ENCODE measurements at places on chromosomes 13 and 19.
A peak's percentile ranks its signal among the peaks of the same experiment; 100 is the strongest.

GRCh38 chr19:33416307-33417215 is 43.1 kb downstream of the CEBPG start:
- peak; percentile 52 for DNase-seq

- DNase-seq: no peak
Observed at GRCh38 chr13:105990256-105990958, 545.1 kb downstream of the EFNB2 start.

- DNase-seq: no peak
Observed at GRCh38 chr13:60583196-60583888, 186.3 kb downstream of the TDRD3 start.

DNA sequence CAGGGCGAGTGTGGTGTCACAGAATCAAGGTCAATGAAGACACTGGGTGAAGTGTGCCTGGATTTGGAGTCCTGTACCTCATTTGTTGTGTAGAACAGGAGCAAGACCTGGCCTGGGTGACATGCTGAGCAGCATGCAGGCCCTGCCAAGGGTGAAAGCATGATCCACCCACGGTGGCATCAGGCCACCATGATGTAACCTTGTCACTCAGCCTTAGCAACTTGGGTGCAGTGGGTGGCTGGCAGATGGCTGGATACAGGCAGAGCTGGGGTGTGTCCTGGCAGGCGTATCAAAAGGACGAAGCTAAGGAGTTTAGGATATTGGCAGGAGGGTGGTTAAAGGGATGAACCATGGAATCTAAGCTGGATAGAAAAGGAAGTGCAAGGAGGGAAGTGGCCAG is 10.3 kb downstream of the THSD1 start:
- DNase-seq: no peak

- no peak for DNase-seq
Observed at GRCh38 chr13:31947105-31947504, 84.5 kb upstream of the FRY start.

DNA sequence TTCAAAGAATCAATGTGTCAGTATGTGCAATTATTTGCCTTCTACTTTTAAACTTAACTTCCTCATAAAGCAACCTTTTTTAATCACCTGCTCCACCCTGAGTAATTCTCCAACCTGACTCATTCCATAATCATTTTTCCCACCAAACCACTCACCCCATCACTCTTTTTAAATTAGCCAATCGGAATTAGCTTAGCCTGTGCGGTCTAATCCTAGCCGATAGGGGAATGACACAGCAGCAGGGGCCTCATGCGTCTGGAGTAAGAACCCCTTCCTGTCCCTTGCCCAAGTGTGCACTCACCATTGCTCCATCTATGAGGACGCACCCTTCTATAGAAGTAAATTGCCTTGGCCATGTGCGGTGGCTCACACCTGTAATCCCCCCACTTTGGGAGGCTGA is 27.4 kb upstream of the ZNF83 start:
- DNase-seq: no peak

DNA sequence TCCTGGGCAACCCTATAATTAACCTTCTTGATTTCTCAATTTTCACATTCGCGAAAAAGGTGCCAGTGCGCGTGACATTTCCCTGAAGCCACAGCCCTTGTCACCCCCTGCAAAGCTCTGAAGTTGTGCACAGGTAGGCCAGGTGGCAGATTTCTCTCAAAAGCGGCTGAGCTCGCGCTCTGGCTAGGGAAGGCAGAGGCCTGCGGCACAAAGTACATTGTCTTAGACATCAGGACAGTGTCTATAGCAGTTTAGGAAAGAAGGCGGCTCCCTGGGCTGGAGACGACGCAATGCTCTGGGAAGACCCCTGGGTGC is 42.9 kb upstream of the ZNF14 start:
- DNase-seq: no peak

DNA sequence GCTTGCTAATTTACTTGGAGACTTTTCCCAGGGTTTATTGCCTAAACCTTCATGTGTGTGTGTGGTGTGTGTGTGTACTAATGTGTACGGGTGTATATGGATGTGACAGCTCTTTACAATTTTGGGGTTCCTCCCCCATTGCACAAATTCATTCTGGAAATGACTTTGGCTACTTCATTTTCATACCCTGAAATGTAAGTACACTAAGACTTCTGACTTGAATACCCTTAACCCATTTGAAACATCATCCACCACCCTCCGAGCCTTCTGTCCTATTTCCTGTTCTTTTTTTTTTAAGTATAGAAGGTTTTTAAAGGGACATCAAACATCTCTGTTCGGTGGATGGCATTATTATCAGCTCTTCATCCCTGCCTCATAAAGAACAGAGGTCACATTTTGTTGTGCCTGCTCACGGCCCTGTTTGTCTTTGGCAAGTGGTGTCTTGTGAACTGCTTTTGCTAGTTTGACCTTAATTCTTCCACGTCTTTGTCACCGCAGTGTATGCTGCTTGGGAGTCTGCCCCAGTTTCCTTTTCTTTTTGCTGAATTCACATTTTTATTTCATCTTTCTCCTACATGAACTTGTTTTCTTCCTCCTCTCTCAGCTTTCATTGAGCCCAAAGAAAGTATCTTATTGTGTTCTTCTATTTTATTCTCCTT is 228.3 kb downstream of the FOXO1 start:
- no peak for DNase-seq

- DNase-seq: no peak
Observed at GRCh38 chr19:56692206-56692895, 20.8 kb upstream of the ZNF835 start.

- no peak for DNase-seq
Observed at GRCh38 chr13:65725006-65725405, 1505.1 kb downstream of the PCDH9 start.

DNA sequence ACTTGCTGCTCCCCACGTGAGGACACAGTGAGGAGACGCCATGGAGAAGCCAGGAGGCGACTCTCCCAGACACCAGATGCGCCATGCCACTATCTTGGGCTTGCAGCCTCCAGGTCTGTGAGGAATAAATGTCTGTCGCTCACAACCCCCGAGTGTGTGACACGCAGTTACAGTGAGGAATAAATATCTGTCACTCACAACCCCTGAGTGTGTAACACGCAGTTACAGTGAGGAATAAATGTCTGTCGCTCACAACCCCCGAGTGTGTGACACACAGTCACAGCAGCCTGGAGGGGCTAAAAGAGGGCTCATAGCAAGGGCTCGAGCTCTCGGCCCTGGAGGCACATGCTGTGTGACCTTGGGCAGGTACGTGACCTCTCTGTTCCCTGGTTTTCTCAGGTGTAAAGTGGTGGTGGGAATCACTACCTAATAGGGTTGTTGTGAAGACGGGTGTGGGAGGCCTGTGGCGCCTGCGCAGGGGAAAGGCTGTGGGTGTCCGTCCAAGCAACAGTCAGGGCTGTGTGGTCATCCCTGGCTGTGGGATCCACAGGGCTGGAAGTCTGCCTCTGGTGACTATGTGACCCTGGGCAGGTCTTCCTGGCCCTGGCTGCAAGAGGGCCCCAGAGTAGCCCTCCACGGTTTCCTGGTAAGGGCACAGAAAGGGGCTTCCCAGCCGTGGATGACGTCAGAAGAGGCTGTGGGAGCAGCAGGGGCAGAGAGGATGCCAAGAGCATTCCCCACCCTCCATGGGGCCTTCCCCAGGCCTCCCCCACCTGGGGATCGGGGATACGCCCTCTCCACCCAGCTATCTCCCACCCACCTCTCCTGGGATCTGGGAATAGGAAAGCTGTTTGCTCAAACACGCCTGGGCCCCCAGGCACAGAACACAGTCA is 77.7 kb downstream of the C1QTNF9 start:
- no peak for DNase-seq

GRCh38 chr13:46909042-46909441 is 12.2 kb upstream of the HTR2A start:
- DNase-seq: no peak

DNA sequence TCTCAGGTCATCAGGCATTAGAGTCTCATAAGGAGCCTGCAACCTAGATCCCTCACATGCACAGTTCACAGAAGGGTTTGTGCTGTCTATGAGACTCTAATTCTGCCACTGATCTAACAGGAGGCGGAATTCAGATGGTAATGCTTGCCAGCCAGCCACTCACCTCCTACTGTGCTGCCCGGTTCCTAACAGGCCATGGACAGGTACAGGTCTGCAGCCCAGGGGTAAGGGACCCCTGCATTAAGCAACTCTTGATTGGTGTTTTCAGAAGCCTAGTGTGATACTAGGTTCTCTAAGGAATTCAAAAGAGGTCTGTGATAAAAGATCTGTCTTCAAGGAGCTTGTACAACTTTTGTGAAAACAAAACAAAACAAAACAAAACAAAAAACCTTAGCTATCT is 31.1 kb downstream of the CAB39L start:
- no peak for DNase-seq

- no peak for DNase-seq
Observed at GRCh38 chr19:13974073-13974472, 21.8 kb downstream of the DCAF15 start.

DNA sequence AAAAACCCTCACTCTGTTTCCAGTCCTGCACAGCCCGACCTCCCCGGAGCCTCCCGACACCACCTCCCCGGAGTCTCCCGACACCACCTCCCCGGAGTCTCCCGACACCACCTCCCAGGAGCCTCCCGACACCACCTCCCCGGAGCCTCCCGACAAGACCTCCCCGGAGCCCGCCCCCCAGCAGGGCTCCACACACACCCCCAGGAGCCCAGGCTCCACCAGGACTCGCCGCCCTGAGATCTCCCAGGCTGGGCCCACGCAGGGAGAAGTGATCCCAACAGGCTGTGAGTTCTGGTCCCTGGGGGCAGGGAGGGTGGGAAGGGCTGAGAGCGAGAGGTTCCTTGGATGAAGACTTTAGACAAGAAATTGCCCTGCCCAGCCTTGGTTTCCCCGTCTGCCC is 5.4 kb downstream of the MADCAM1 start:
- DNase-seq: no peak

- no peak for DNase-seq
Observed at GRCh38 chr13:103965506-103966243, 899.5 kb upstream of the SLC10A2 start.

DNA sequence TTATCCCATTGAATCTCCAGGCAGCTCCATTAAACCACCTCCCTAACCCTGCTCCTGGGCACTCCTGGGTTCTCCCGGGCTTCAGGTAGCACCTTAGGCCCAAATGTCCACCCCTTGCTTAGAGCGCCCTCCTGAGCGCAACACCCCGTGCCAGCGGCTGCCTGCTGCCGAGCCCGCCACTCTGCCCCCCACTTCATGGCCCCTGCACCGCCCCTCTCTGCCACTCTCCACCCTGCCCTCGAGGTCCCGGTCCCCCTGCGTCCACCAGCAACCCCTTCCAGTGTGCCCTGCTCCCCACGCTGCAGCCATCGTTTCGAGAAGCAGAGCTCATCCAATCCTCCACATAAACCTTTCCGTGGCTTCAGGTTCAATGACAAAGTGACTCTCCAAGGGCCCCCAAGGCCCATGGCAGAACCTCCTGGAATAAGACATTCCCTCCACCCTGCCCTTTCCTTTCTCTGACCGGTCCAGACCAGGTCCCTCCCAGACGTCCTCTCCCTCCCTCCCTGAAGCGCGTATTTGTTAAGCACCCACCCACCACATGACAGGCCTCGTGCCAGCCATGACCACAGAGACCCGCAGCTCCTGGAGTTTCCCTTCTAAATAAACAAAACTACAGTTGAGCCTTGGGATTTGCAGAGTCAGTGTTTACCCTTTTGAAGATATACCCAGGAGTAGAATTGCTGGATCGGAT is 66.6 kb downstream of the ARHGEF18 start:
- no peak for DNase-seq

DNA sequence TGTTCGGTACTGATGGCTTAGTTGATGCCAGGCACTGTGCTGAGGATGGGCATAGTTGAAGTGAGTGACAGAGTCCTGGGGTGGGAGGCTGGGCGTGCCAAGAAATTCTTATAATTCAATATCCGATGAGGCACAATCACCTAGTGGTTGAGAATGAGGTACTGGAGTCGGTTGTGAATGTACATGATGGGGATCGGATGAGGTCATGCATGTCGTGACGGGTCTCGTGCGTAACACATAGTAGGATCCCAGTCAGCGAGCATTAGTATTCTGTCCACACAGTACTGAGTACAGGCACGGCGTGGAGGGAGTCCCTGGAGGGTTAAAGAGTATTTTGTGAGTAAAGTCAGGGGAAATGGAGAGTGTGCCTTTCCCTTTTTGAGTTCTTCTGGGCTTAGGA is 2.8 kb downstream of the SAFB start:
- no peak for DNase-seq

DNA sequence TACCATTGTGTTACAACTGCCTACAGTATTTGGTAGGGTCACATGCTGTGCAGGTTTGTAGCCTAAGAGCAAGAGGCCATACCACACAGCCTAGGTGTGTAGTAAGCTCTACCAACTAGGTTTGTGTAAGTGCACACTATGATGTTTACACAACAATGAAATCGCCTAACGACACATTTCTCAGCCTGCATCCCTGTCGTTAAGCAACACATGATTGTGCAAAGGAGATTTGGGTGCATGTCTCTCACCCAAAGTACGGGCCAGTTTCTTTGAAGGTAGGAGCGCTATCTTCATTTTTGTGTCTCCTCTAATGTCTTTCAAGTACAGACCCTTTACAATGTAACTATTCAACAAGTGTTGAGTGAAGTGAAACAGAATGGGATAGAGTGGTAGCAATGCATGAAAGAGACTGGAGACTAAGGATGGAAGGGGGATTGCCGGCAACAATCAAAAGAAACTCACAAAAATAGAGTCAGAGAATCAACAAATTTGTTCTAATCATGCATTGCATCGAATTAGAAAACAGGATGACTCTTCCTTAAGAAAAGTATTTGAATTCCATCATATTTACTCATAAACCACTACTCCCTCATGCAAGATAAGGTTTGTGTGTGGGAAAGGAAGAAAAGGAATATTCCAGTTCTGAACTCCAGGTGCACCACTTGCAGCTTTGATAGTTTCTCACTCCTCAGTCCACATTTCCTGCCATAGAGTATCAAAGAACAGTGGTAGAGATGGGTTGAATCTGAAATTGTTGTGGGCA is 60.2 kb upstream of the TNFRSF19 start:
- DNase-seq: no peak

DNA sequence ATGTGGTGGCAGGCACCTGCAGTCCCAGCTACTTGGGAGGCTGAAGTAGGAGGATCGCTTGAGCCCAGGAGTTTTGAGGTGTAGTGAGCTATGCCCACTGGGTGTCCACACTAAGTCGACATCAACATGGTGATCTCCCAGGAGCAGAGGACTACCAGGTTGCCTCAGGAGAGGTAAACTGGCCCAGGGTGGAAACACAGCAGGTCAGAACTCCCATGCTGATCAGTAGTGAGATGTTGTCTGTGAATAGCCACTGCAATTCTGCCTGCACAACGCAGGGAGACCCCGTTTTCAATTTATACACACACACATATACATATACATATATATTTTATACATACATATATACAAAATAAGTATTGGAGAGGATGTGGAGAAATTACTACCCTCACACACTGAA is 2.1 kb upstream of the ZNF224 start:
- DNase-seq: no peak

DNA sequence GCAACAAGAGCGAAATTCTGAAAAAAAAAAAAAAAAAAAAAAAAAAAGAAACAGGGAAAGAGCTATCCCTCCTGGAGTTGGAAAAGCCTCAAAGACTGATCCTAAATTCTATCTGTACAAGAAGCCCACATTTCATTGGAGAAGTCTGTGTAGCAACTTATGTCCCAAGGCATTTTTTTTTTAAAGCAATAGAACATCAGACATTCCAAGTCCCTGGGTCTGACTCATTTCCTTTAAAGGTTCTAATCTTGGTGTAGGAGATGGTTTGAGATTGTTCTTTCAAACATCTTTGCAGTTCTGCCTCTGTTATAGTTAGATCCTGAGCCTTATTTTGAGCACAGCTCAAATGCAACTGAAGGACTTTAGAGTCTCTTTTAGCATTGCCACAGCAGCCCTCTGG is 706.5 kb upstream of the MIR17HG start:
- no peak for DNase-seq

- peak; percentile 24 for DNase-seq
Observed at GRCh38 chr13:40187324-40187795, 479.1 kb downstream of the FOXO1 start.

Data from stimulated activated CD4-positive, alpha-beta T cell treated with anti-CD3 and anti-CD28 coated beads, Interleukin-1b, Interleukin-23, amount 100 ng/mL, for 4 hours (primary cell).